Activated naive CD8-positive, alpha-beta T cell treated with anti-CD3 and anti-CD28 coated beads, Interleukin-2, amount 10 ng/mL, durations not matched to agents 7 days and 5 days (primary cell): ENCODE measurements at places on chromosomes 4 and X.

DNA sequence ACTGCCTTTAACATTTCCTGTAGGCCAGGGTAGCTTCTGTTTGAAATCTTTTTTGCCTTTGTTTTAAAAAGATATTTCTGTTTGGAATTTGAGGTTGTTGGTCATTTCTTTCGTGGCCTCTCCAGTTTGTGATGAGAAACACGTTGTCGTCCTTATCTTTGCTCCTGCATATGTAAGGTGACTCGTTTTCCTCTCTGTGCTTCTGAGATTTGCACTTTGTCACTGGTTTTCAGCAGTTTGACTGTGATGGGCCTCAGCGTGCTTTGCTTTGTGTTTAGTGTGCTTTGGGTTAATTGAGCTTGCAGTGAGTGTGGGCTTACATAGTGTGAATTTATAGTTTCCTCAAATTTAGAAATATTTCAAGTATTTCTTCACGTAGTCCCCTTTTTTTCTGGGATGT lies 81.5 kb downstream of the FAM193A start:
- no peak for DNase-seq

GRCh38 chrX:4764888-4765287 lies 1051.4 kb upstream of the PRKX start:
- no peak for DNase-seq

GRCh38 chr4:44494810-44495701 lies 46.4 kb upstream of the KCTD8 start:
- no peak for DNase-seq

DNA sequence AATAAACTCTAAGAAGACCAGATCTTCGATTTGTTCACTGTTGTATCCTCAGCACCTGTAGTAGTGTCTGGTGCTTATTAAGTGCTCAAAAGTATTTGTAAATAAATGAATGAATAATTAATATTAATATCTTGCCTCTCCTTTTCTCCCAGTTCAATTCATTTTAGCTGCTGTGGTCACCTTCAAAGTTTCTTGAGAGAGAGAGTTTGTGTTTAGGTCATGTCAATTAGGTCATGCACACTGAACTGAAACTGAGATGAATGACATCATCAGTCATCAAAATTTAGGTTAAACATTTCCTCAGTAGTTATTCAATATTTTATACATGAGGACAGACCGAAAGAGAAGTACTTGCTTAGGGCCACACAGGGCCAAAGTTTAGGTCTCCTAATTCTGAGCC lies 73.5 kb downstream of the ANXA3 start:
- no peak for DNase-seq

GRCh38 chr4:74063859-74064258 lies 25.4 kb upstream of the CXCL3 start:
- DNase-seq: no peak

DNA sequence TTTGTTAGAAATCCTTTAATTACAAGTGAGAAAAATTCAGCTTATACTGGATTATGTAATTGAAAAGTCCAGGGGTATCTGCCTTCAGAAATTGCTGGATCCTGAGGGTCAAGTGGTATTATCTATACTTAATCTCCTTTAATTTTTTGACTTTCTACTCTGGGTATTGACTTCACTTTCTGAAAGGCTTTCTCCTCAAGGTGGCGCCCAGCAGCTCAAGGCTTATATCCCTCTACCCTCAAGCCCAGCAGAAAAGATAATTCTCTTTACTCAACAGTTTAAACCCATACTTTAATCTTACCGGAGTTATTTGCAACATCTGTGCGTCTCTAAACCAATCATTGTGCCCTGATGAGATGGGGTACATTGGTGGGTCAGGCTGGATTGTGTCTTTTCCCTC lies 129.5 kb downstream of the LARP7 start:
- DNase-seq: no peak

DNA sequence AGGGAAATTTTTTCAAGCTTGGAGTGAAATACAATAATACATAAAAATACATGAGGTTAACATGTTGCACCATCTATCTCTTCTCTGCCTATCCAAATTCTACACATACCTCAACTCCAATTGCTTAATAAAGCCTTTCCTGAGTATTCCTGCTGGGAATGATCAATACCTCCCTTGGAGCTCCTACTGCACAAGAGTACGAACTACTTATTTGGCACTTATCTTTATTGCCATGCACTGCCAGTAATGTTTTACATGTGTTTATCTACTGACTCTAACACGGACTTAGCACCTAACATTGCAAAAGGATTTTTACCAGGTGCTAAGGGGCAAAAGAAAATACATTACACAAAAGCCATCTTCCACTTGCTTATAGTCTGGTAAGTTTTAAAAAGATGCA lies 80.2 kb downstream of the ADGRA3 start:
- DNase-seq: no peak

DNA sequence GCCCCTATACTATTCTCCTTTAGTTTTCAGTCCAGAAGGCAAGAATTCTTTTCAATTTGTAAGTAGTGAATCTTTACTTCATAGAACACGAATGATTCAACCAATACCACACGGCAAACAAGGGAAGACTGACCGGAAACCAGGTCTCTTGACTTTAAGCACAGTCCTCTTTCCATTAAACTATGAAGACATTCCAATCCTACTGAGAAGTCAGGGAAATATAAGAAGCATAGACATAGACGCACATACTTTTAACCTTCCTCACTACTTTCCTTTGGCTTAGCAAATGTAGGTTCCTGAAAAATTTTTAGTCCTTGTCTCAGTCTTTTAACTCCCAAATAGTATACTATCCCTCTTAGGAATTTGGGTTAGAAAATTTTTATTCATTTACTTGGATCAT lies 9.1 kb downstream of the CHRDL1 start:
- DNase-seq: no peak

DNA sequence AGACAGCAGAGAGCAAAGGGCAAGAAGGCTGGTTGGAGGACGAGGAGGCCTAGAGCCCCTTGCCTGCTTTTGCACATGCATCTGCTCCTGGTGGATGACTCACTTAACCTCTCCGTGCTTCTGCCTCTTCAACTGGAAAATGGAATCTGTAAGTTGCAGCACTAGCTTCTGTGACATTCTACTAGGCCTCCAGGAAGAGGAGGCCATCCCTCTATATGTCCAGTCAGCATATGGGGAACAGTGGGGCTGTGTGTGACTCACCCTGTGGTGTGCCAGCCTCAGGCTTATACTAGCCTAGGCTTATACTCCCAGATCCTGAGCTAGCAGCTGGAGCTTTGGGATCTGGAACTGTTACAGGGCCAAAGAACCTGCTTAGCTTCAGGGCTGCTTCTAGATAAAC lies 36.0 kb downstream of the RTL9 start:
- DNase-seq: no peak

GRCh38 chr4:11568511-11568910 lies 139.8 kb upstream of the HS3ST1 start:
- no peak for DNase-seq

GRCh38 chrX:143788265-143788664 lies 67.7 kb upstream of the SPANXN2 start:
- no peak for DNase-seq

- no peak for DNase-seq
These were observed 62.4 kb upstream of the MSANTD1 start for GRCh38 chr4:3186609-3187008.

GRCh38 chr4:179353786-179354185 lies 1911.5 kb upstream of the AGA start:
- no peak for DNase-seq

DNA sequence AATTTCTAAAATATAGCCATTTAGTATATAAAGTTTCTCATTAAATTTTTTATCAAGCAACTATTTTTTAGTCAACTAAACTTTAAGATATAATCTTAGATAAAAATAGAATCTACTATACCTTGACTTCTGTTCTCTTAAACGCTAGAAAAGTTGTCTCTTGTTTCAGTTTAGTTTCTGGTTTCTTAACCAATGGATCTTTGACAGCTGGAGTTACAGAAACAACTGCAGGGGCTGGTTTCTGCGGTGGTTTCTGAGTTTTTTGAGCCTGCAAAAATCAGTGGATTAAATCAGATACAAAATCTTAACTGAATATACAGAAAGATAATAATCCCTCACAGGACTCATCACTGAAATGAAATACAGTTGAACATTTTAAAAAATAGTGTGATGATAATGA lies 21.9 kb downstream of the INTS12 start:
- no peak for DNase-seq

- no peak for DNase-seq
These were observed 7.0 kb downstream of the VAMP7 start for GRCh38 chrX:155888139-155888538.
